ENCODE measurements at places on chromosomes 1 and 21.

GRCh38 chr21:15825700-15826099 lies 95.9 kb downstream of the USP25 start:
- no peak for DNase-seq

- peak; percentile 43 for DNase-seq
Measured at GRCh38 chr1:230972855-230973271, 5.8 kb downstream of the TTC13 start.

DNA sequence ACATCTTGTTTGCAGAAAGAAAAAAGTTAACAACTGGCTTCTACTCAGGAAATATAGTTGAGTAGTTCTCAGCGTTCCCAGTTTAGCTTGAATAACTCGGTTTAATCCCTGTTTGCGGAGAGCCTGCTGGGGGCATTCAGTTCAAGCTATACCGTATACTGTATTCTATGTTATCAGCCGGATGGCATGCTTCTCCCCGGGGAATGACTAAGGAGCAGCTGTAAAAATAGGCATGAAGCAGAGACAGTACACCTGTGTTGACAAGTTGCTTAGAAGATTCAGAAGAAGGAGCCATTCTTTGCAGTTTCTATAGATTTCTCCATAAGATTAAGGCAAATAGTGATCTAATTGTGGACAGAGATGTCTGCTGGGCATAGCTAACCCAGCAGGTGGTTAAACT lies 267.8 kb upstream of the NCAM2 start:
- DNase-seq: no peak

DNA sequence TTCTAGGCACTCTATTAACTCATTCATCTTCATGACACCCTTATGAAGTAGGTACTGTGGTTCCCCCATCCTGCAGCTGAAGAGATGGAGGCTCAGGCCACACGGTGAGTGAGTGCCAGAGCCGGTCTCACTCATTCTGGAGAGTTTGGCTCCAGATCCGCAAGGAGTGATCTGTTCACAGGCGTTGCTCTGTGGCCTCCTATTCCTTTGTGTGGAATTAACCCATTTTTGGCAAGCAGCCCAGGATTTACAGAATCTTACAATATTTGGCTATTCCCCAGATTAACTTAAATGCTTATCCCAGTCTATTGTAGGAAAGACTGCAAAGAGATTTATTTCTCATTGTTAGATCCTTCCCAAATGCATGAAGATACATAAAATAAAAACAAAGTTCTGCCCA lies 29.6 kb downstream of the KIAA0040 start:
- DNase-seq: no peak

Measured in colonic mucosa (tissue), 4 donors.